EH (cell line): ENCODE measurements at places on chromosomes 11 and 22.

DNA sequence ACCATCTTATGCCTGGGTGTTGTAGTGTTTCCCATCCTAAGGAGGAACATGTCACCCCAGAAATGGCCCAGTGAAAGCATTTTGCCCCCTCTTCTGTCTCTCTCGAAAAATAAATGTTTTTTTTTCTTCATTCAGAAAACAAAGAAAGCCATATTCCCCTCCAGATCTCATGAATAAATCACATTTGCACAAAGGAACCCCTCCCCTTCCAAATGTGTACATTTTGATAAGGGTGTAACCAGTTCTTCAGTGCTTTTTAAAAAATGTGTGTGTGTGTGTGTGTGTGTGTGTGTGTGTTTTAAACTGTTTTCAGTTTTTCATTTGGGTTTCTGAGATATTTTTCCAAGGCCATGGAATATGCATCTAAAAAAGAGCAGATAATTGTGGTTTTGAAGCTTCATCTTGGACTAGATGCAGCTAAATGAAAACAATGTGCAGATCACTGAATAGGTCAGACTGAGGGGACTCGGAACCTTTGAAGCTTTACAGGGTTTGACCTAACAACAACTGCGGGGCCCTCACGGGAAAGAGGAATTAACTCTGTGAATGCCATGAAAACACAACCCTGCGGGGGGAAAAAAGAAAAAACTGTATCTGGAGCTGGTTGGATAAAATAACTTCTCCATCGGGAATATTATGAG, 76.4 kb downstream of the YAP1 start:
- peak; percentile 56 for DNase-seq

- DNase-seq: no peak
Measured at GRCh38 chr11:70422692-70423522, 24.6 kb downstream of the CTTN start.

DNA sequence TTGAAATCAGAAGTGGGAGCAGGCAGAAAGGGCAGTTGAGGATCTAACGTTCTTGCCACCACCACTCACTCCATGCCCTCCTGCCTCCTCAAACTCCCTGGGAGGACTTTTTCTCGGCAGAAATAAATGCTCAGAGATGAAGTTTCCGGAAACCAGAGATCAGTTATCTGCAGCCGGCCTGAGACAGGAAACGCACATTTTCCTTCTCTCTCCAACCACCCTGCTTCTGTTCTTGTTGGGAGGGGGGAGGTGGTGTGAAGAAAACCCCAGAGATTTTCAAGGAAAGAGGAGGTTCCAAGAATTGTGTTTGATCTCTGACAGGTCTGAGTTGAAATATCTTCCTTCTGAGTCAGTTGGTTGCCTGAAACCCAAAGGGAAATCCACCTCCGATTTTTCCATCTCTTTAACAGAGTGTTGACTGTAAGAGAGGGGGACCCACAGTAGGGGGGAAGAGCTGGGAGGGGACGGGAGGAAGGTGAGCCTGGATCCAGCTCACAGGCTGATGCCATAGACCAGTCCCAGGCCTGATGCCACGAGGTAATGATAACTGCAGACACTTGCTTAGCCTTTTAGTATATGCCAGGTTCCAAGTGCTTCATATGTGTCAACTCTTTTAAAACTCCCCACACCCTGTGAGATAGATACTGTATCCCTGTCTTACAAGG, 100.8 kb downstream of the TRAF6 start:
- DNase-seq: no peak

GRCh38 chr11:2576111-2576510, 123.7 kb downstream of the KCNQ1OT1 start:
- no peak for DNase-seq

GRCh38 chr11:18329196-18329870, 7.0 kb downstream of the GTF2H1 start:
- DNase-seq: no peak

GRCh38 chr11:120883404-120884080, 140.4 kb upstream of the TBCEL start:
- peak; percentile 16 for DNase-seq

DNA sequence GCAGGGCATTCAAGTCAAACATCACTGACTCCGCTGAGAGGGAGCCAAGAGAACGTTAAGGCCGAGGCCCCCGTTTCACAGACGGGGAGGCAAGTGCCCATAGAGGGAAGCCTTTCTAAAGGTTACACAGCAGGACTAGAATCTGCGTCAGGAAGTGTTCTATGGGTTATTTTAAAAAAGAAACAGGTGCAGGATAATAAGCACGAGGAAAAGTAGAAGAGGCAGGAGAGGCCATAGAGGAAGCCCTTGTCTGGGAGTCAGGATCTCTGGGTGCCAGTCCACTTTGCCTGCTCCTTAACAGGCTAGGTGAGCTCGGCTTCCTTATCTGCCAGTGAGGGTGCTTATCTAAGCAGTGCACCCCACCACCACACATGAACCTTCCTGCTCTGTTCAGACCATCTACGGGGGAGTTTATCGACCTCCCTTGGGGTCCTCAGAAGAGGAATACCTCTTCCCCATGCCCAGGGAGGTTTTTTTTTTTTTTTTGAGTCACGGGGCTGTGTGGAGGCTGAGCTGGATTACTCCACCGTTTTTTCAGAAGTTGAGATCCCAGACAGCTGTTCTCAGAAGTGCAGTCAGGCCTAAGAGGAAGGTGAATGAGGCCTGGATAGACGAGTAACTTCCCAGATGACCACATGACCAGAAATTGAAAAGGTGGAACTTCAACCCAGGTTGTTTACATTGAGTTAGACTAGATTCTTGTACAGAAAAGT, 1.2 kb upstream of the FCHSD2 start:
- DNase-seq: no peak

DNA sequence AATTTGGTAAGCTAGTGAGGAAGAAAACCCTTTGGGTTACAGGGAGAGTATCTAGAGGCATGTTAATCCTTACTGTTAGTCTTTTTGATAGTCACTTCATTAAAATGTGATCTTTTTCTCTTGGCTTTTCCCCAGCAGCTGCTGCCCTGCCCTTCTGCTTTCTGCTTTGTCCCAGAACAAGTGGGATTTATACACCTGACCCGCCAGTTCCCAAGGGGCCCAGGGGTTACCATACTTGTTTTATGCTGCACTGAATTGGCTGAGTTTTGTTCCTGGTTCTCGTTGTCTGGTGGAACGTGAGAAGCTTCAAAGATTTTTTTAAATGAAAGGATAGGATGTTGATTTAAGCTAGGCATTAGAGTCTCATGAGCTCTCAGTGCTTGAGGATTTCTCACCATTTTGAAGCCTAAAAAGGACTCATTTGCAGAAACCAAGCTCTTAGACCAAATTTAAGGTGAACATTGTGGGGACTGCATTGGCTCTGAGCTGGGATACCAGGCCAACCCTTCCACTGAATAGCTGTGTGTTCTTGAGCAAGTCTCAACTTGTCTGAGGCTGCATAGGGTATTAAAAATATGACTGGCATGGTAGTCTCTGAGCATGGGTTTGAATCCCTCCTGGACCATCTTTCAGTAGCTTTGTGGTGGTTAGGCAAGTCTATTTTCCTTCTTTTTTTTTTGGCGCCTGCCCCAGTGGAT, 6.6 kb downstream of the LIMK2 start:
- DNase-seq: no peak

DNA sequence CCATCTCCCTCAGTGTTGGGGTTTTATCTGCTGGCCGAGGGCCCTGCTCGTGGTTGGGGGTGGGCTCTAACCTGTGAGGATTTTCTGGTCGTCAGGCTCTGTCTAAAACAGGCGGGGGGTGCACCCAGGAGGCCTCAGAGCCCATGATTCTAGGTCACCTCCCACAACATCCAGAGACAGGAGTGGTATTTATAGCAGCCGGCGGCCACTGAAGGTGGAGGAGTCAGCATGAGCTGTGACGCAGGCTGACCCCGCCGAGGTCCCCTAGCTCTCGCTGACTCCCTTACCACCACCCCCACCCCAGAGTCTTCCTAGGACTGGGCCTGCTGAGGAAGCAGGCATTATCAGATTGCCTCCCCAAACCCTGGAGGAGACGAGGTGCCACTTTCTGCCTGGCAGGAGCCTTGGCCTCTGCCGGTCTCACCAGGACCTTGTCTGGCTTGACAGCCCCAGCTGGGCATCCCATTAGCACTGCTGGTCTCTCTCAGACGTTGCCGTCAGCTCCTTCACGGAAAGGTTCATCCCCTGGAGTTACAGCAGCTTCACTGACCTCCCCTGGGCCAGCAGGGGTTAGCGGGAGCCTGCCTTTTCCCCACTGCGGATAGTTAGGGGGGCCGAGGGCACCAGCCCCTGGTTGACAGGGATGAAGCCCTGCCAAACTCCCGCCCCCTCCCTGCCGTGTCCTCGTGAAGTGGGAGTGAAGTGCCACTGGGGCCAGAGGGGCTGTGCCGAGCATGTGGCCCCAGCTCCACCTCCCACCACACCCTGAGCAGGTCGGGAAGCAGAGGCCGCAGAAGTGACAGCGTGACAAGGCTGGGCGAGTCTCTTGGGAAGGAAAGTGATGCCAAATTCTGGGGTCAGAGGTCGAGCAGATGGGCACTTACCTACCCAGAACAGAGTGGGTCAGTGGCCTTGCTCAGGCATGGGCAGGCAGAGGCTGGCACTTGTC, 26.5 kb downstream of the DAGLA start:
- no peak for DNase-seq

DNA sequence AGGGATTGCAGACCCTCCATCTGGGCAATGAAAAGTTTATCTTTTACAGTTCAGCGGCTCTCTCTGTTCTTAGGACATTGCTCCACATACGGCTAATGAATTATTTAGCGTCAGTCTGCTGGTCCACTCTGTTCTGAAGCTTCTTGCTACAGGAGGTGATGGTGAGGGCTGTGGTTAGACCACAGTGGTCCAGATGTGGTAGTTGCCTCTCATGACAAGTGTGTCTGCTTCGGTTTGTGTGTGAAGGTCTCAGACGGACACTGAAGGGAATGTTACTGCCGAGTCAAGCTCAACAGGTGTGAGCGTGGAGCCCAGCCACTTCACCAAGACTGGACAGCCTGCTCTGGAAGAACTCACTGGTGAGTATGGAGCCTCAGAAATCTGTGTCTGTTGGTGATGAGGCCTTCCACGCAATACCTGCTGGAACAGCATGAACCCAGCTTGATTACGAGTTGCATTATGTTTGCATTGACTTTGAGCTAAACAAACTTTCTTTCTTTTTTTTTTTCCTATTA, 220.8 kb downstream of the DBX1 start:
- DNase-seq: no peak

DNA sequence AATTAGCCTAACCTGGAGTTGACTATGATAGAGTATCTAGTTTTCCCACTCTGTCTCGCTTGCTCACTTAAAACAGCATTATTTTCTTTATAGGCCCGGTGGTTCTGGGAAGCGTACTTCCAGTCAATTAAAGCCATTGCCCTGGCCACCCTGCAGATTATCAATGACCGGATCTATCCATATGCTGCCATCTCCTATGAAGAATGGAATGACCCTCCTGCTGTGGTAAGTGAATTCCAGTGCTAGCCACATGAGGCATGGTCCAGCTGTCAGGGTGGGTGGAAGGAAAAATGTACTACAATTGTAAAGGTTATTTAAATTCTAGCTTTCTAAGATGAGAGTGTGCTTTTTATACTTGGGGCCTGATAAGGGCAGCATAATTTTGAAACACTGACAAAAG, 76.0 kb downstream of the EXT2 start:
- DNase-seq: peak; percentile 13

GRCh38 chr11:2554338-2555207, 109.8 kb downstream of the KCNQ1 start:
- DNase-seq: no peak

- DNase-seq: peak; percentile 46
Measured at GRCh38 chr11:100872951-100873740, 186.1 kb downstream of the ARHGAP42 start.

DNA sequence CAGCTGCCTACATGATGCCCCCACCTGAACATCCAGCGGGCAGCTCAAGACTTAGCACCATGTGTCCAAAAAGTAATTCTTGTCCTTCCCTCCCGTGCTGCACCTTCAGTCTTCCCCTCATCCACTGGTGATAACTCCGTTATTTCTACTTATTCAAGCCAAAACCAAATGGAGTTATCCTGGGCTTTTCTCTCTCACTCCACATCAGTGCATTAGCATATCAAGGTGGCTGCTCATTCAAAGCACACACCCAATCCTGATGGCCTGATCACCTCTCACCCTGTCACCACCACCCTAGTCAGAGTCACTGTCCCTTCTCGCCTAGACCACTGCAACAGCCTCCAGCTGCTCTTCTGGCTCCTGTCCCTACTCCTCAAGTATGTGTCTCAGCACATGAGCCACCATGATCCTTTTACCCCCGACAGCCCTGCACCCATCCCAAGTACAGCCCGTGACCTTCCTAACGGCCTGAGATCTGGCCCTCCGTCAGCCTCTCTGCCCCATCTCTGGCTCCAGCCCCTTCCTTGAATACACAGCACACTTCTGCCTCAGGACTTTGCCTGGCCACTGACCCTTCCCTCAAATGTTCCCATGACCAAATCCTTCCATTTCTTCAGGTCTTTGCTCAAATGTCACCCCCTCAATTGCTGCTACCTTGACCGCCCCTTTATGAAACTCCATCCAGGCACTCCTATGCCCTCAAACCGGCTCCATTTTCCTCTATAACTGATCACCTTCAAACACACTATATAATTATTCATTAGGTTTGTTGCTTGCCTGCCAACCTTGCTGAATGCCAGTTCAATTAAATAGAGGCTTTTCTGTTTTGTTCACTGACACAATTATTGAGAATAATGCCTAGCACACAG, 19.7 kb upstream of the SLC25A1 start:
- no peak for DNase-seq

GRCh38 chr11:73465871-73466270, 89.7 kb downstream of the RELT start:
- no peak for DNase-seq

DNA sequence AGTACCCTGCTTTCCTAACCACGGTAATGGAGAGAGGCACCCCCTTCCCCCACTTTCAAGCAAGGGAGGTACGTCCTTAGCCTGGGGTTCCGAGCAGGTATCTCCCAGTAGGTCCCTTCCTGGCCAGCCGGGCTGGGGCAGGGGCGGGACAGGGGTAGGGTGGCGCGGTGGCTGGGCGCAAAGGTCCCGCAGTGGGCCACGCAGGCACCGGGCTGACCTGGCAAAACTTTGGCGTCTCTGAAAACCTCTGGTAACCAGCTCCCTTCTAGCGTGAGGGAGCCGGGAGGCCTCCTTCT, 323 bp upstream of the P2RY2 start:
- DNase-seq: no peak

GRCh38 chr22:25853501-25854284, 111.7 kb downstream of the MYO18B start:
- no peak for DNase-seq

GRCh38 chr22:43177479-43177878, 9.5 kb downstream of the TTLL12 start:
- no peak for DNase-seq

- peak; percentile 35 for DNase-seq
Measured at GRCh38 chr11:92226331-92227229, 2.0 kb downstream of the FAT3 start.

- DNase-seq: no peak
Measured at GRCh38 chr11:40405614-40406013, 1053.8 kb downstream of the LRRC4C start.
